ENCODE measurements at places on chromosomes 2 and 18.

- DNase-seq, result no peak
These were observed 70.0 kb upstream of the KCNH7 start for GRCh38 chr2:162908567-162908966.

- DNase-seq, result no peak
These were observed 304.2 kb downstream of the FBXO15 start for GRCh38 chr18:73843455-73843854.

DNA sequence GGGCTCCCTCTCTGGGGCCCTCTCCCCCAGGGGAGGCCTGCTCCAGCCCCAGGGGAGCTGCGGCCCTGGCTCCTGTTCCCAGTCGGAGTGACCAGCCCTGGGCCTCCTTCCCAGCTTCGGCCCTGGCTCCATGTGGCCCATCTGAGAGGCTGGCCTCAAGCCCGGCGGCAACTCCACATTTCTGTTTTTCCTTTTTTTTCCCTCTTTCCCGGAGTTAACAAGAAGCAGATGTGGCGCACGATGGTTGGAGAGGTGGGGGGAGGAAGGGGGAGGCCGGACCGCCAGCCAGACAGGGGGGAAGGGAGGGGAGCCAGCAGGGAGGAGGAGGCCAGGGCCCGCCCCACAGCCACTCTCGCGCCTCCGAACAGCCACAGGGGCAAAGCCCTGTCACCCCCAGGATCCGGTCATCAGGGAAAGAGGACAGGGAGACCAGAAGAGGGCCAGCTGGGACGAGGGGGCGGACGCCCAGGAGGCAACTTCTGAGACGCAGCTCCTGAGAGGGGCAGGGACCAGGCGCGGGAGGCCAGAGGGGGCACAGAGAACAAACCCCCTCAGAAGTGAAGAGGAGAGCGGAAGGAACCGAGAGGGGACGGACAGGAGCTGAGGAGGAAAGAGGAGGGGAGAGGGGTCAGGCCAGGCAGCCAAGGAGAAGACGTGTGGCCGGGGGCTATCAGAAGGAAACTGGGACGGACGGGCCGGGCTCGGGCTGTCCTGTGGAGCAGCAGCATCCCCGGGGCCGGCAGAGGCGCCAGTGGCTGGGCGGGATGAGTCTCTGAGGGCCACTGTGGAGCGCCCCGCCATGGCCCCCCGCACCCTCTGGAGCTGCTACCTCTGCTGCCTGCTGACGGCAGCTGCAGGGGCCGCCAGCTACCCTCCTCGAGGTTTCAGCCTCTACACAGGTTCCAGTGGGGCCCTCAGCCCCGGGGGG is at the start of gene EMILIN1:
EMILIN1 (plus strand) TSS at position 349 of the 928 bp plus-strand sequence; CDS start at position 800, 451 bp downstream.
- no peak for DNase-seq

DNA sequence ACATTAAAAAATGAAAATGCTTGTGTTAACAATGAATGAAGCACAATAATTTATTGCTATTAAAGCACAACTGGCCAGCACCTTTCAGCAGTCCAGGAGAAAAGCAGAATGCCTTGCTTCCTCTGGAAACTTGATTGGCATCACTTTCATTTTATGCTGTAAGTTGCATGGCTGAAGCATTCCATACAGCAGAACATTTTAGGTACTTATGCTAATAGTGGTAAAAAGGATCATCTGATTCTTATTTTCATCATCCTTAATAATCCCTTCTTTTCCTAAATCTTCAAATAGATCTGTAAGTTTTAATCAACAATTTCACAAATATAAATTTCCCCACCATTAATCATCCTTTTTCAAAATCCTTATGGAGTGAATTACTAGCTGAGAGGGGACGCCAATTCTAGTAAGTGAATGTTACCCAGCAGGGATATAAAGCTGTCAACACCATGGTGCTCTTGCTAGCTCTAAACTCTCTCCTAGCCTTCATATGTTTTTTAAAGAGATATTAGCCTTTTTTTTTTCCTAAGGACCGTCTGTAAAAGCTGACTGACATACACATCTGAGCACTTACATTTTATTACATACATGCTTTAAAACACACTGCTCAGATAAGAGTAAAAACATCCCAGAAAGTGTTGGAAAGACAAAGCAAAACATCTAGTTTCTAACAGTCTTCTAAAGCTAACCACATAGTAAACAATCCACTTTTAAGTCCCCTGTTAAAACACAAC is 5.3 kb downstream of the SATB2 start:
- DNase-seq, result no peak

DNA sequence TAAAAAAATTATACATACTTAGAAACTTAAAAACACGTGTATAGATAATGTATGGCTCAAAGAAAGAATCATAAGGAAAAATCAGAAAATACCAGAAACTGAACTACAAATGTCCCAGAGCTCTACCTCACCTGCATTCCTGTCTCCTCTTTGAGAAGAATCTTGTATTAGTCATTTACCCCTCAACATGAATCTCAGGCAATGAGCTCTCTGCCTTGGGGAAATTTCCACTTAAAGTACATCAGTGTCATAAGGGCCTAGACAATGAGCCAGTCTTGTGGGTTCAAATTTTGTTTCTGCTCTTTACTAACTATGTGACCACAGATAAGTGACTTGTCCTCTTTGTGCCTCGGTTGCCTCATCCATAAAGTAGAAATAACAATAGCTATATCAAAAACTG is 40.1 kb downstream of the SCG2 start:
- no peak for DNase-seq

- DNase-seq, result no peak
These were observed 42.0 kb upstream of the NFE2L2 start for GRCh38 chr2:177306550-177306949.

DNA sequence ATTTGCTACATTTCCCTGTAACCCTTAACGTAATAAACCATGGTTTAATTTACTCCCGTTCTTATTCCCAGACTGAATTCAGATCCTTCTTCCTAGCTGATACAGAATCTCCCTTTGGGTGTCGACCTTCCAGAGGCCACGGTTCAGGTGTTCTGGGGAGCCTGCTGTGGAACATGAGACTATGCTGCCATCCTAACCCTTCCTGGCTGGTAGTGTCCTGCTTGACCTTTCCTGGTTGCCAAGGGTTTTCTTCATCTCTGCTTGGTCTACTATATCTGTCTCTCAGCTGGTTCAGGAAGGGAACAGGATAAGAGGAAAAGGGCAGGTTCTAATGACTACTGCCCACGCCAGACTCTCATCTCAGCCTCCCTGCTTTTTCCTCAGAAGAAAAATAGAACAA is 36.5 kb downstream of the STAT1 start:
- DNase-seq, result no peak

GRCh38 chr2:98823196-98824170 is 92.6 kb upstream of the MGAT4A start:
- no peak for DNase-seq

DNA sequence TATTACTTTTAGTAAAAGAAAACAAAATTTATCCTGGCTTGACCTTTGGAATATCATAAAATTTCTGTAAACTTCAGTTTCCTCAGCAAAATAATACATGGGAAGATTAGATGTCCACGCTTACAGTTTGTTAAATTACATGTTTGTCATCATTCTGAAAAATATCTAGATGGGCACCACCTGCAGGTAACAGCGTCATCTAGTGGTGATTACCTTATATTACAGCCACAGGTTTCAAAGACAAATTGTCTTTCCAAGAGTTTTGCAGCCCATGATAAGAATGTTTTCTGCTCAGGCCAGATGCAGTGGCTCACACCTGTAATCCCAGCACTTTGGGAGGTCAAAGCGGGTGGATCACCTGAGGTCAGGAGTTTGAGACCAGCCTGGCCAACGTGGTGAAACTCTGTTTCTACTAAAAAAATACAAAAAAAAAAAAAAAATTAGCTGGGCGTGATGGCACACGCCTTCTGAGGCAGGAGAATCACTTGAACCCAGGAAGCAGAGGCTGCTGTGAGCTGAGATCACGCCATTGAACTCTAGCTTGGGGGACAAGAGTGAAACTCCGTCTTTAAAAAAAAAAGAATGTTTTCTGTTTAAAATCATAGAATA is 96.3 kb upstream of the RASGRP3 start:
- no peak for DNase-seq

DNA sequence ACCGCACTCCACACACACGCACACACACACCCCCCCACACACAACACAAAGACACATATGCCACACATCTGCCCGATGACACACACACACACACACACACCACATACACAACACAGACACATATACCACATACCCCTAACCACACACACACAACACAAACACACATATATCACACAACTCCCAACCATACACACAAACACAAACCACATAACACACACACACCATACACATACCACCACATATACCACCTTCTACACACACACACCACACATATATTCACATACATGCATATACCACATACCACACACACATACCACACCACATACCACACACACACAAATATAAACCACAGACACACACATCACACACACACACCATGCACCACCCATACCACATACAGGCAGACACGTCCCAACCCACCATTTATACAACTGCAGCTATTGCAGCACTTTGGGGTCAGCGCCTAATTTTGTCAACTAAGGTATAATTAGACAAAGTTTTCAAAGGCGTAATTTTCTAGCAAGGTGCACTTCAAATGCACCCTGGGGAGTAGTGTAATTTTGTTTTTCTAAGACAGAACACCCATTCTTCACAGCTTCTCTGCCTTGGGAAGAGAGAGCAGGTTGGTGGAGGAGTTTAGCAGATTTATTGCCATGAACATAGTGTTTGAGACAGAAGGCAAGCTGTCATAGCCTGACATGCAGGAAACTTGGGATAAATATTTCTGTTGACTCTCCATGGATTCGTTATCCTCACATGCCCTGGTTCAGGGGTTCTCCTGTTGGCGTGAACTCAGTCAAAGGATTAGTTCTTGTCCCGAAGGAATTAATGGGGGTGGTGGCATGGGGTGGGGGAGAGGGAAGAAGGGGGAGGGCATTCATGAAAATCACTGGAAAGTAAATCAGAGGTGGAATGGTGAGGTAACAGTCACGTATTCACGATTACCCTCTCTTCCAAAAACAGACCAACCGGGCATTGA is 416.1 kb downstream of the LPIN1 start:
- no peak for DNase-seq

DNA sequence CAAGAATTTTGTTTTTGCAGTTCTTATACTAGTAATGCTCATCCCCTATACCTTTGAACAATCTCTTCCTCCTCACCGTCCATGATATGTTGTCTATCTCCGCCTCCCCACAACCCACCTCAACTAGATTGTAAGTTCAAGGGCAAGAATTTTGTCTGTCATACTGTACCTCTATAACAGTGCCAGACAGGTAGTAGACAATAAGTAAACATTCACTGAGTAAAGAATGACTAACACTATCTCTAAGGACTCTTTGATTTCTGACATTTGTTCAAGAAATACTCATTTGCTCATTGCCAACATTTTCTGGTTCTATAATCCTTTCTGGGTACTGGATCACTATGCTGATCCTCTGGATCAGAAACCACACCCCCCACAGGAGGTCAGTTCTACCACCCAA is 82.4 kb downstream of the EXOC6B start:
- DNase-seq, result no peak

- peak; percentile 78 for DNase-seq
These were observed 39.5 kb downstream of the RRM2 start for GRCh38 chr2:10161961-10162441.

GRCh38 chr2:211957799-211958198 is 580.8 kb downstream of the ERBB4 start:
- no peak for DNase-seq

- DNase-seq, result no peak
These were observed 1599.7 kb upstream of the ZEB2 start for GRCh38 chr2:146119586-146119985.

- DNase-seq, result no peak
These were observed 3.6 kb downstream of the EIF5B start for GRCh38 chr2:99340669-99341236.

DNA sequence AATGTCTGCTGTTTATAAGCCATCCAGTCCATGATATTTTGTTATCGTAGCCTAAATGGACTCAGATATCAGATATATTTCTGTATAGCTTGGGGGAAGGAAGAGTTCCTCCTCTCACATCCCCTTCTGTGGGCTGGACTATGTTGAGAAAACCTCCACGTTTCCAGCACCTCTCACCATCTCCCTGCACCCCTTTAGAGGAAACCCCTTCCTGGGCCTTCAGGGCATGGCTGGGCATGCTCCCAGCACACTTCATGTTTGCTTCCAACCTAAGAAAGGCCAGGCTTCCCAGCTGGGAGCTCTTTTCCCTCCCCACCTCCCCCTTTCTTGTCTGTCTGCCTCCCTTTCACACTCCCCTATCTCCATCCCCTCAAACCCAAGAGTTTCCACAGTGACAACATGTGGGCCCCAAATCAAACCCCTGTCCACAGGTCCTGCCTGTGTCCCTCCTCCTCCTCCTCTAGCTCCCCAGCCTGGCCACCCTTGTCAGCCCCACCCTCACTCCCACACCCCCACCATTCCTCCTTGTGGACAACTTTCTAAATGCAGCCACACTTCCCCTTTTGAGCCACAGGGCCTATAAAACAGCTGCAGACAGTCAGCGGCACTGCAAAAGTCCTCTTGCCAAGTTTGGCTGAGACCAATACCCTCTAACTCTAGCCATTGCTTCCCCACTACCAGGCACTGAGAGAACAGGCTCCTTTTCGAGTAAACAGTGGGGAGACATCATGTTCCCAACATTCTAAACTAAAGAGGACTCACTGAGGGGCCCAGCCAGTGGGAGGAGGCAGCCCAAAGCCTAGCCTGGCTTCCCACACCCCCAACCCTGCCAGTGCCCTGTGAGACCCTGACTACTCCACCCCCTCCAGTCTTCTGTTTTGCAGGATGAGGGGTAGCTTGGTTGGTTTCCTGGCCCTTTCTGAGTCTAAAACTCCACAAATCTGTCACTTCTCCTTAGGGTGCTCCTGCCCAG is 120.5 kb downstream of the ZFP36L2 start:
- no peak for DNase-seq

DNA sequence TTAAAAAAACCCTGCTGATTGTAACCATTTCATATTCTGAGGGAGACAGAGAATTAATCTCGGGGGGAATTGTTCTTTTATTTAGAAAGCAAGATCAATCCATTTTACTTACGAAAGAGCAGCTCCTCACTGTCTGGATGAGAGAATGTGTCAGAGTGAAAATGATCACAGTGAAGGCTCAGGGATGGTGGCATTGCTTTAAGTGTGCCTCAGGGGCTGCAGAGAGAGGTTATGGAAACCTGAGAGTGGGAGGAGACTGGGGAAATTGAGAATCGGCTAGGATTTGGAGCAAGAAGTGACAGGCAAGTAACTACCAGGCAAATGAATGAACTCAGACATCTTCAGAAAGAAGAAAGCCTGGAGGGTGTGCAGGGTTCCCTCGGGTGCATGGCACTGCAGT is 34.2 kb downstream of the MRPL35 start:
- DNase-seq, result no peak

GRCh38 chr2:117684919-117685318 is 129.6 kb upstream of the DDX18 start:
- DNase-seq, result no peak

- no peak for DNase-seq
These were observed 14.3 kb downstream of the COPS7B start for GRCh38 chr2:231800493-231801091.

Data from DMS79 (cell line).